ENCODE measurements at places on chromosomes 6 and 20.

- DNase-seq = no peak
Observed at GRCh38 chr20:35561268-35561667, 19.4 kb downstream of the ERGIC3 start.

- DNase-seq = no peak
Observed at GRCh38 chr6:110395221-110395620, 20.2 kb downstream of the DDO start.

DNA sequence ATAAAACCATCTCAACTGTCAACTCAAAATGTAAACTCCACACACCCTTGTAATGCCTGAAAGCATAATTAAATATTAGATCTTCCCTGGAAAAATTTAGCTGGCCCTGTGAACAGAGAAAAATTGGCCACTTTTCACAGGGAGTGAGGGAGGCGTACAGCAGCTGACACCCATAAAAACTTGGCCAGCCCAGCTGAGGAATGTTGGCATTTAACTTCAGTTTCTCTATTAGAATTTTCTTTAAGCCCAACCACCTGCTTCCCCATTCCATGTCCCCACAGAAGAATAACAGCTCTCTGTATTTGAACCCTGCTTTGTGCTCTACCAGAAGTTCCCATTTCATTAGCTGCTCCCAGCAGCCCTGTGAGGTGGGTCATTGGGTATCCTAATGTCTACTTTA, 41.0 kb downstream of the PKHD1 start:
- no peak for DNase-seq

DNA sequence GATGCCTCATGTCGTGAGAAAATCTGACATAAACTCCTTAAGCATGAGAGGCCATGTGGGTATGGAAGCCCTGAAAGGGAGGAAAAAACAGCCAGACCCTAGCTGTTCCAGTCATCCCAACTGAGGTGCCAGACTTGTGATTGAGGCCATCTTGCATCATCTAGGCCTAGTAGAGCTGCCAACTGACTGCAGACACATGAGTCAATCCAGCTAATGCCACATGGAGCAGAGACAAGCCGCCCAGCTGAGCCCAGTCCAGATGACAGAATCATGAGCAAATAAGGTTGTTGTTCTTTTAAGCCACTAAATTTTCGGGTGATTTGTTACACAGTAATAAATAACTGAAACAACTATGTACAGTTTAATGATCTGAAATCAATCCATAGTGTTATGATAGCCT, 680.9 kb downstream of the MAFB start:
- no peak for DNase-seq

All from tibial nerve (tissue), 4 donors.